ENCODE measurements at places on chromosomes 4 and X.

- DNase-seq, result no peak
- H3K36me3 ChIP-seq, result no peaks in the 10 kb centered on the region
- peak overlapping the region; percentile 61 for H3K27ac ChIP-seq
- peaks cover 4% of the 10 kb centered on the region for H3K4me1 ChIP-seq
- H3K27me3 ChIP-seq, result no peaks in the 10 kb centered on the region
- no peak overlapping the region for H3K4me3 ChIP-seq
These were observed 17.2 kb downstream of the PROM1 start for GRCh38 chr4:16066586-16067128.

- DNase-seq, result no peak
- H3K36me3 ChIP-seq, result no peaks in the 10 kb centered on the region
- H3K4me1 ChIP-seq, result no peaks in the 10 kb centered on the region
- H3K27me3 ChIP-seq, result no peaks in the 10 kb centered on the region
- no peak overlapping the region for H3K27ac ChIP-seq
These were observed 47.2 kb upstream of the RBPJ start for GRCh38 chr4:26273616-26273980.

- H3K27me3 ChIP-seq, result no peaks in the 10 kb centered on the region
- H3K36me3 ChIP-seq, result no peaks in the 10 kb centered on the region
- H3K27ac ChIP-seq, result no peak overlapping the region
- H3K4me3 ChIP-seq, result no peak overlapping the region
These were observed 287.0 kb upstream of the RASGEF1B start for GRCh38 chr4:81758574-81759264.

- H3K27ac ChIP-seq, result no peak overlapping the region
- no peak overlapping the region for H3K4me3 ChIP-seq
- H3K27me3 ChIP-seq, result no peaks in the 10 kb centered on the region
- H3K36me3 ChIP-seq, result no peaks in the 10 kb centered on the region
- DNase-seq, result no peak
These were observed 205.4 kb downstream of the CFAP299 start for GRCh38 chr4:80540785-80541469.

Measured in breast epithelium (tissue), 4 donors.